ENCODE measurements at places on chromosomes 3 and 15.

DNA sequence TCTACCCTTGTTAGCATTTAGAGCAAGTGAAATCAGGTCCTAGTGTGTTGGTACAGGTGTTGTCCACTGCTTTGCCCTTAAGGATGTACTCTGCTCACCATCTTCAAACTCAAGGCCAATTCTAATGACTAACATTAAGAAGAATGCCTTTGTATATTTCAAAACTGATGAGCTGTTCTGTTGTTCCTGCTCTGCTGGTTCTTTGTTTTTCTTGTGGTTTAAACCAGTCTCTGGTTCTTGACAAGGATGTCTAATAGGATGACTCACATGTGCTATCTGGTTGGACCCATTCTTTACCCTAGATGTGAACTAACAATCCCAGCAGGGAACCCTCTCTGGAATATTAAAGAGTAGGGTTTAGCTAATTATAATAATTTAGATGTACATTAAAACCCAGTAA, 17.3 kb downstream of the ABHD5 start:
- no peak for DNase-seq

GRCh38 chr15:52259503-52259902, 36.1 kb downstream of the MYO5C start:
- no peak for DNase-seq

DNA sequence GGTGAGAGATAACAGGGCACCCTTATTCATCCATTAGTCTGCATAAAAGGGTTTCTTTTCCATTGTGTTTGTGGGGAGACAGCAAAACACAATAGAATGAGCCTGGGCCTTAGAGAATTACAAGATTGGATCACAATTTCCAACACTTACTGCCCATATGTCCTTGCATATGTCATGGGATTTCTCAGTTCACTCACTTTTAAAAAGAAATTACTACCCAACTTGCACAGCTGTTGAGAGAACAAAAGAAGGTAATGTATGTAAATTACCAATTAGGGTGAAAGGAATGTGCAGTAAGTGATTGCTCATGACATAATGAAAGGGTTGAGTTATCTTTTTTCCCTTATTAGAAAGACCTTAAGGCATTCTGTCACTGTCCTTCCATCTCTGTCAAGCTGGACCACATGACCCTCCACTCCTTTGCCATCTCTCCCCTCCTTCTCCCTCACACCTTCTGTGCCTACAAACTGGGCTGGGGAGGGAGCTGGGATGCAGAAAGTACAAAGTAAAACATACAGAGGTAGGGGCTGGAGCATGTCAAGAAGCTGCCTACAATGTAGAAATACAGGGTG, 244.2 kb downstream of the ZMAT3 start:
- DNase-seq = no peak

- DNase-seq = peak; percentile 84
Measured at GRCh38 chr3:30768703-30769550, 125.5 kb downstream of the GADL1 start.

DNA sequence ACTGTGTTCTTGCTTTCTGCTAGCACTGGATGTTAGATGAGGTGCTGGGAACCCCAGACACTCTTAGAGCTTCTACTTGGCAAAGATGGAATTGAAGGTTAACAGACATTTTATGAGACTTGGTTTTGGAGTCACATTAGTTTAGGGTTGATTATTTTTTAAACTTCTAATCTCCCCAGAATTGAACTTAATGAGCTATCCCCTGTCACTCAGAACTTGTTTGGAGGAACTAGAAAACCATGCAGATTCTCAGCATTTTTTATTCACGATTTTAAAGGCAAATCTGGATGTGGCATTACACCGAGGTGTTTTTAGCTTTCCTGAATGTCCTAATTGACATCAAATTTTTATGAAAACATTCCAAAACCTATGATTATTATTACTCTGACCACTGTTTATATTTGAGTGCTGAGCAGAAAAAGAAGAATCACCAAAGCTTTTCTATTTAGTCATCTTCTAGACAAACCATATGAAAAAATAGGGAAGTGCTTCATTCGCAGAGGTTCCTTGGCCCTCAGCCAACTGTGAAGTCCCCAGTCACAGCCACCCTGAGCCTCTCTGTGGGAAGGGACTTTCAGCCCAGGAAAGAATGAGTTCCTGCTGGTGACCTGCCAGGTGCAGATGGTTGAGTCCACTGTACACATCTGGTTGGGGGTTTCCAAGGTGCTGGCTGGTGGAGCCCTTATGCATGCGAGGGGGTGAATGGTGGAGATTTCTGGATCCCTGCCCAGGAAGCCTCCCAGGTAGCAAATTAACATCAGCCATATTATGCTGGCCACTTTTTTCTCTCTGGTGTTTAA, 196.0 kb upstream of the TOPAZ1 start:
- no peak for DNase-seq

DNA sequence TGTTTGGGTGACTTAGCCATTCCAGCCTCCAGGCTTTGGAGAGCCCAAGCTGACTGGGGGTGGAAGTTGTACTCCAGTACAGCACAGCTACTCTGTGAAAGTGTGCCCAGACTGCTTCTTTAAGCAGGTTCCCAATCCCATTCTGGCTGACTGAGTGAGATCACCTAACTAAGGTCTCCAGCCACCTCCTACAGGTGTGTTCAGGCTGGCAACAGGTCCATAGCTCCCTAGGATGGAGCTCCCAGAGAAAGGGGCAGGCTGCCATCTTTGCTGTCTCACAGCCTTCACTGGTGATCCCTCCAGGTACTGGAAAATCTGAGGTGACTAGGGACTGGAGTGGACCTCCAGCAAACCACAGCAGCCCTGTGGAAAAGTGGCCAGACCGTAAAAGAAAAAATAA, 445.3 kb upstream of the KCNMB2 start:
- DNase-seq = no peak

- no peak for DNase-seq
Measured at GRCh38 chr15:46326173-46326572, 691.3 kb downstream of the SQOR start.
